ENCODE measurements at places on chromosomes 16 and 17.
A peak's percentile ranks its signal among the peaks of the same experiment; 100 is the strongest.

DNA sequence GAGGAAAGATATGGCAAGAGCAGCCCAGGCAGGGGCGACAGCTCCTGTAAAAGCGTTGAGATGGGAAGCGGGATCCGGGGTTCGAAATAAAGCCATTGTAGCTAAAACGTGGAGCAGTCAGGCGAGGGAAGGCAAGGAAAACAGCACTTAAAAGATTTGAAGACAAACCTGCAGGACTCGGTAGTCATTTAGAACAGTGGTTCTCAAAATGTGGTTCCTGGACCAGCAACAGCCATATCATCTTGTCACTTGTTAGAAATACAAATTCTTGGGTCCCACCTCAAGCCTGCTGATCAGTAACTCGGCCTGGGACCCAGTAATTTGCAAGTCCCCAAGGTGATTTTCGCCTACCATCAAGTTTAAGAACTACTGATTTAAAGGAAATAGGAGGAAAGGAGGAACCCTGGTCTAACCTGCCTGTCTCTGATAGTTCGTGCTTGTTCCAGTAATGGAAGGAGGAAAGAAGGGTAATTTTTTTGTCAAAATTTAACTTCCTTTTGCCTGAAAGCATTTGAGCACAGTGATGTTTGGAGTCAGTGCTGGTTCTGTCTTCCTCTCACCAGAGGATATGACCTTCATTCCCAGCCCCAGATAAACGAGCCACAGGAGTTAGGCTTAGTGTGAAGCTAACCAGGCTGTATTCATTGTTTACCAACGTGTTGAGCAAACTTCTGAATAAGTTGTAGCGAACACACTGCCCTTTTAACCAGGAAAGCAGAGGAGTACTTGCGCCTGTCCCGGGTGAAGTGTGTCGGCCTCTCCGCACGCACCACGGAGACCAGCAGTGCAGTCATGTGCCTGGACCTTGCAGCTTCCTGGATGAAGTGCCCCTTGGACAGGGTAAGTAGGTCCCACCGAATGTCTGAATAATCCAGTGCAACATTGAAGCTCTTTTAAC lies 1.1 kb downstream of the ORC6 start:
- DNase-seq, result peak; percentile 51

GRCh38 chr17:58153046-58153445 lies 4.9 kb downstream of the OR4D1 start:
- no peak for DNase-seq

GRCh38 chr16:733382-734207 lies 6.7 kb downstream of the HAGHL start:
- DNase-seq, result no peak

DNA sequence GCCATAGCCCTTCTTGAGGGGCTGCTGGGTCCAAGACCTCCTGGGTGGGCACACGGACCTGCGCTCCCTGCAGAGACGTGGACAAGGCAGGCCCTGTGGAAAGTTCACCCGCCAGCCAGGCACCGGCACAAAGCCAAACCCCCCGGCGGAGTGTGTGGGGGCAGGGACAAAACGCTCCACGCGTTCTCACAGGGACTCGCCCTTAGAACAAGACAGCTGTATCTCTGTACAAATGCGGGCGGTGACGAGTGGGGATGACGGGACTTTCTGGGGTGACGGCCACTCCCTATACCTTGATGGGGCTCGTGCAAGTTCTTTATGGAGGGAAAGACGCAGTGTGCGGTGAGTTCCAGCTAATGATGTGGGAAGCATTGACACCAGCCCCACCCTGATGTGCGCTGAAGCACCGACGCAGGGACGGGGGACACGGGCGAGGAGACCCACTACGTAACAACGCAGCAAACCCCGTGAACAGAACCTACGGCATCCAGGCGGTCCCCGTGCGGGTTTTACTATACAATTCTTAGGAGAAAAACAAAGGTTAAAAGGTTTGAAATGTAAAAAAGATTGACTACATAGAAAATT lies 49.4 kb downstream of the LMF1 start:
- DNase-seq, result no peak

DNA sequence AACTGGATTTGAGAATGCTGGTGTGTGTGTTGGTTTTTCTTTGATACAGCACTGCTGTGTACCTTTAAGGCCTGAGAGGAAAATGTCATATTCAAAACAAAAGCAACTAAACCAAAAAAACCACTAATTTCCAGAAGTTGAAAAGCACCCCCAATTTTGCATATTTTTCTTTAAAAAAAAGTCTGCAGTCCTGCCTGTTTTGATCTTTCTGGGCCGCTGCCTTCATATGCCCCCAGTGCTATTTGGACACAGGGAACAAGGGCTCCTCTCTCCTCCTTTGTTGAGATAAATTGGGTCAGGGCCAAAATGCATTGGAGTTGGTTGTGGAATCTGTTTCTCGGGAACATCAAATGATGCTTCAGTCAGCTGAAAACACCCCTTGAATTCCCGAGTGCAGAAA lies 26.9 kb downstream of the GPT2 start:
- DNase-seq, result no peak

Measured in astrocyte of the hippocampus (primary cell).